Activated naive CD4-positive, alpha-beta T cell (primary cell): ENCODE measurements at places on chromosomes 13 and 19.

DNA sequence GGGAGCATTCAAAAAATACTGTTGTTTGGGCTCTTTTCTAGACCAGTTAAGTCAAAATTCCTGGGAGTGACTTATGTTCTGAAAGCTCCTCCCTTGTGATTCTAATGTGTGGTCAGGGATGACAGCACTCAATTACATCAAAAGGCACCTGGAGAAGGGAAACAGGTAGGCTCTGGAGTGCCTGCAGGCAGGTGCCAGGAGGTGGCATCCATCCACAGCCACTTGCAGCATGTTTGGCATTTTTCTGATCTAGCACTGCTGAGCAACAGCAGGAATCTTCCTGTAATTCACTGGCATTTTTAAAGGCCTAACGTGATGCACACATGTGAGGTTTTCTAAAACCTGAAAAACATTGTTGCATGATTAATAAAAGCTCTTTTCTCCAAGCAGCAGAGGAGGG, 94.6 kb downstream of the CCNA1 start:
- no peak for DNase-seq

DNA sequence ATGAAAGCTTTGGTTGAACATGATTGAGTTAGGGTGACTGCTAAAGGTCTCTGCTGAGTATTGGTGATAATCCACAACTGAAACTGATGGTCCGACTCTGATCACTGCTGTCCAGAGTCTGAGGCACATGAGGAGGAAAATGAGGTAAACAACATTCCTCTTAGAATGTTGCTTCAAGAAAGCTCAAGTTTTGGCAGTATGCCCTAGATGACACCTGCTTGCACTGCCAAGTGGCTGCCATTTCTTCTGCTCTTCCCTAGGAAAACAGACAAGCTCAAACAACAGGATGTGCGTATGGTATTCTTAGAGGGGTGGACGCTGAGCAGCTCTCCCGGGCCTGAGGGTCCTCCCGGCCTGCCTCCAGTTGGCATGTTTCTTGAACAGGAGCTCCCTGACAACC, 15.2 kb upstream of the MTIF3 start:
- no peak for DNase-seq

DNA sequence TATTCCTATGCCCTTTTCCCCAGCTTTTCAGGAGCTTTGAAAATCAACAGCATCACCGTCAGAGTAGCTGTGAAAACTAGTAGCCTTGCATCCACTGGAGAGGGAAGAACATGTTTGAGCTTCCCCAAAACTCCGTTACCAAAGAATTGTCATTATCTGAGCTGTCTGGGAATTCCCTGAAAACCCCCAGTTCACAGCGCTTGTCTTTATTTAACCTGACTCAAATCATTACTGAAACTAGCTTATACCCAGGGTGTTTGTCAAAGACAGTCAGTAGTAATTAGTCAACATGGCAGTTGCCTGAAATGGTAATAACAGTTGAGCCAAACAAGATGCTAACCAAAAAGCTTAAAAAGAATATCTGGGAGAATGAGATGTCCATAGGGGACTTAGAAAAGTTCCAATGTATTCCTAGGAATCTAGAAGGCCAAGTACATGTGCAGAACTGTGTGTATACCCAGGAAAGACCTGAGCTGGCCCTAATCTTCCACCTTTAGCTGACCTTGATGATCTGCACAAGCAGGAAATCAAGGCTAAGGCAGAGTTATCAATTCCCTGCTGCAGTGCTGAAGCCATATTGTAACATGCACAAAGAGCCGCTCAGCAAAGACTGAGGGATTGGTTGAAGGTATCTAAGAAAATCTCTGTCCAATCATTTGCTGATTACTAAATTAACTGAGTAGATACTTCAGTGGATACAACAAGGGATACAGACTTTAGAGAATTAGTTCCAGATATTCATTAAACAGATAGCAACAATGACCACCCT, 130.8 kb downstream of the KL start:
- no peak for DNase-seq

DNA sequence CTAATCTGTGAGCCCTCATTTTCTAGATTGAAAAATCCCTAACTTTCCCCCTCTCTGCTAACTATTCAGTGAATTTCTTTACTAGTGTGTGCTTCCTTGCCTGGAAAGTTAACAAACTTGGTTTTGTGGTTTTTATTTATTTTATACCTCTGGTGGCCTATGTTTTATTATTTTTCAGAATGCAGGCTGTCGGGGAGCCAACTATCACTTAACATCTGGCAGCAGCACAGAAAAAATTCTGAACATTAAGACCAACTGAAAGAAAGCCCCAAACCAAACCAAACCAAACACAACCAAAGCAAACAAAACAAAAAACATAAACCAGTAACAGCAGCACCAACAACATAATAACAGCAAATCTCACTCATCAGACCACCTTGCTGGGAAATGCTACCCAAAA, 109.0 kb upstream of the KL start:
- DNase-seq, result no peak

DNA sequence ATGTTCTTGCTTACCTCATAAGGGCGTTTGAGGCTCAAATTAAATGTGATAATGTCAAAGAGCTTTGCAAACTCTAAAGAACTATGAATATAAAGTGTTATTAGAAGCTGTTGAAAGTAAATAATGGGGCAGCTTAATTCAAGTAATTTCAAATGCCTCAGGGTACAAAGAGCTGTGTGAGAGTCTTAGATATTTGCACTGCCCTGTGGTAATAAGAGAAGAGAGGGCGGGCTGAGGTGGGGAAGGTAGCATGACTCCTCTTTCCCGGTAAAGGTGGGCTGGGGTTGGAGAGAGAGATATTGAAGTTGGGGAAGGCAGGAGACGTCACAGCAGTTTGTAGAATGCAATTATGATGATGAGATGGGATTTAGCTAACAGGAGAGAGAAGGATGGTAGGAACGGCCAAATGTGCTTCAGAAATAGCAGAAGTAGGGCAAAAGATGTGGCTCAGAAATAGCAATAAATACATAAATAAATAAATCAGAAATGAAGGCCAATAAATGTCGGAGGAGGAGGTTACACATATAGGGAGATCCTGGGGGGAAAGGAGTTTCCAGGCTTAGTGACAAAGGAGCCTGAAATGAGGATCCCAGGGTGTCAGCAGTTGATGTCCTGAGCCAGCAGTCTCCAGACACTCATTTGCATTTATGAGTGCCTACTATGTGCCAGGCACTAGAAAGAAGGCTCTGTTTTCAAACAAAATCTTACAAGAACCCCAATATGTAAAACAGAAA, 35.7 kb upstream of the RCBTB2 start:
- DNase-seq, result no peak

DNA sequence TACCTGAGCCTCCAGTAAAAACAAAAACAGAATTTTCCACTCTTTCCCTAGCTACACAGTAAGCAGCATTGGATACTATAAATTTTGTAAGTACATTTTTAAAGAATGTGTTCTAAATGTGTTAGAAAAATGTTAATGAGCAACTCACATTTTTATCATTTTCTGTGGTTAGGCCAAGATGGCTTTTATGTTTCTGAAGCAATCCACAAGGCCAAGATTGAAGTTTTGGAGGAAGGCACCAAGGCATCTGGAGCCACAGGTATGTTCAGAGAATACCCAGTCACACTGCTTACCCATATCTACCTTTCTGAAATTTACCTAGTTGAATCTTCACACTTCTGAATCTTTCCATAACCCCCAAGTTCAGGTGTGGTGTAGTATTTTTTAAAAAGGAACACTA, 21.6 kb downstream of the SERPINE3 start:
- DNase-seq, result no peak

DNA sequence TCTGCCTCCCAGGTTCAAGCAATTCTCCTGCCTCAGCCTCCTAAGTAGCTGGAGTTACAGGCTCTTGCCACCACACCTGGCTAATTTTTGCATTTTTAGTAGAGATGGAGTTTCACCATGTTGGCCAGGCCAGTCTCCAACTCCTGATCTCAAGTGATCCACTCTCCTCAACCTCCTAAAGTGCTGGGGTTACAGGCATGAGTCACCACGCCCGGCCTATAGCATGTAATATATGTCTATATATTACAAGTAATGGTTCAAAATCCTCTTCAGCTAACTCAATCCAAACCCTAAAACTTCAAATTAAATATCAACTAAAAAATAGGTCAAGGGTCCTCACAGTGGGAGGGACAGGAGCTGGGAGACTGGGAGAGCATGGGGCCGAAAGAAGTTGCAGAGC, 28.0 kb downstream of the FPR3 start:
- DNase-seq, result no peak

DNA sequence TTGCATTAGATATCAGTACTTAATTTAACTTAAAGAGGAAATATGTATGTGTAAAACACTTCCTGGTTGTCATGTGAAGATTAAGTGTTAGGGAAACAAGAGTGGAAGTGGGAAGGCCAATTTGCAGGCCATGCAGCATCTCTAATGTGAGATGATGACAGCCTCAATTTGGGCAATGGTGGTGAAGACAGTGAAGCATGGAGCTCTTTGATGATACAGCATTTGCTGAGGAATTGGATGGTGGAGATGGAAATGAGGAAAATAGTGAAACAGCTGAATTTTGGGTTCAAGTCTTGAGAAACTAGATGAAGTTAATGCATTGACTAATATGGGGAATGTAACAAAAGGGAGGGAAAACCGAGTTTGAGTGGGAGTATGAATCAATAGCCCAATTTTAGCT, 231.7 kb upstream of the MIR17HG start:
- DNase-seq, result no peak

- no peak for DNase-seq
Observed at GRCh38 chr19:7819337-7819736, 10.7 kb upstream of the EVI5L start.

GRCh38 chr13:43268632-43269031, 245.2 kb downstream of the DNAJC15 start:
- DNase-seq, result no peak

DNA sequence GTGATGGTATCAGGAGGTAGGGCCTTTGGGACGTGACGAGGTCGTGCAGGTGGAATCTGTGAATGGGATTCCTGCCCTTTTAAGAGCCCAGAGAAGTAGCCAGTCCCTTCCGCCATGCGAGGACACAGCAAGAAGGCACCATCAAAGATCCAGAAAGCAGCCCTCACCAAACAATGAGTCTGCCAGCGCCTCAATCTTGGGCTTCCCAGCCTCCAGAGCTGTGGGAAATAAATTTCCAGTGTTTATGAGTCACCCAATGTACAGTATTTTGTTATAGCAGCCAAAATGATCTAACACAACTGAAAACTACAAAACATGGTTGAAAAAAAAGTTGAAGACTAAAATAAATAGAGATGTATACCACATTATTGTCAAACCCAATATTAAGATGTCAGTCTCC, 16.9 kb upstream of the LAMP1 start:
- no peak for DNase-seq

DNA sequence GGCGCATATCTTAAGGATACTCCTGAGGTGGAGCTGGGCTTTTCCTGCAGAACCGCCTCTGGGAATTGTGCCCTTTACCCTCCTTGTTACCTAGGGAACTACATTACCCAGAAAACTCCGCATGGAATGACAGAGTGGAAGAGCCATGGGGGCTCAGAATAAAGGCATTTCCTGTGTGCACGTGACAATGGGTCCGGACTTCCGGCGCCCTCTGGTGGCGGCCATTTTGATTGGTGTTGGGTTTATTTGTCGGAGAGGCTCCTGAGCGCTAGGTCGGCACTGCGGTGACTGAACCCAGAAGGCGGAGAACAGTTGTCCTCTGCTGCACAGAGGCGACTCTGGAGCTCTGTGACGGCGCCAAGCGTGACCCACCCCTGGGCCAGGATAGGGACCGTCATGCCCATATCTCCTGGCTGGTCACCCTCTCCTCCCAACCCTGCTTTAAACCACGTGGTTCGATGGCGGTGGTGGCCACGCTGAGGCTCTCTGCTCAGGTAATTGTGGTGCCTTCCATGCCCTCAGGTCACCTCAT, at the start of gene ZNF587B:
ZNF587B (plus strand) TSS at position 229 of the 532 bp plus-strand sequence; CDS start at position 459, 230 bp downstream.
- peak; percentile 4 for DNase-seq

DNA sequence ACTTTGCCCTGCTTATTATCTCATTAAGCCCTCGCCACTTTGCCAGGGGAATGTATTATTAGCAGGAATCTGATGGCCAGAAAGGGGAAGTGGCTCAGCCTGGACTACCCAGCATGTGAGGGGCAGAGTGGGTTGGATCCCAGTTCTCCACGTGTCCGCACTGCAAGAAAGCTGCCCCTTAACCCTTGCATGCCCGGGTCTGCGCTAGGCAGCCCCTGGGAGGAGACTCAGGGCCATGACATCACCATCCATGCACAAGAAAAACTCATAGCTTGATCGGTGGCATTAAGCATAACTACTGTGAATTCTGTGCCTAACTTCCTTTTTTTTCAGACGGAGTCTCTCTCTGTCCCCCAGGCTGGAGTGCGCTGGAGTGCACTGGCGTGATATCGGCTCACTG, 8.9 kb downstream of the CACNG8 start:
- DNase-seq, result no peak

GRCh38 chr13:84972907-84973306, 826.3 kb downstream of the SLITRK6 start:
- DNase-seq, result no peak

DNA sequence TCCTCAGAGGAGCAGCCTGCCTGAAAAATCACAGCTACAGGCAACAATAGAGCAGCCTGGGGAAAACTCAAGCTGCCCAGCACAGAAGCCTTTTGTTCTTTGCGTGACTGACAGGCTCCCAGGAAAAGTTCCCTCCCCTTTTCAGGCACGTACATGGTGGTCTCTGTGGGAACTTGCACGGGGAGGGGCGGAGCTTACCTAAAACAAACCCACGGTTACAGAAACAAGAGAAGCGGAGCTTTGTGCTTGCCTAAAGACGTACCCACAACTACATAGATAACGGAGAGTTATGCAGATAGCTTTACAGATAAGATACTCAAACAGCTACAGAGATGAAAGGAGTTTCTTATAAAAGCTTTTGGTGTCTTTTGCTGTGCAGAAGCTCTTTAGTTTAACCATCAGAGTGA, 11.4 kb downstream of the ETFB start:
- no peak for DNase-seq

- no peak for DNase-seq
Observed at GRCh38 chr13:100608906-100609305, 20.3 kb upstream of the GGACT start.

DNA sequence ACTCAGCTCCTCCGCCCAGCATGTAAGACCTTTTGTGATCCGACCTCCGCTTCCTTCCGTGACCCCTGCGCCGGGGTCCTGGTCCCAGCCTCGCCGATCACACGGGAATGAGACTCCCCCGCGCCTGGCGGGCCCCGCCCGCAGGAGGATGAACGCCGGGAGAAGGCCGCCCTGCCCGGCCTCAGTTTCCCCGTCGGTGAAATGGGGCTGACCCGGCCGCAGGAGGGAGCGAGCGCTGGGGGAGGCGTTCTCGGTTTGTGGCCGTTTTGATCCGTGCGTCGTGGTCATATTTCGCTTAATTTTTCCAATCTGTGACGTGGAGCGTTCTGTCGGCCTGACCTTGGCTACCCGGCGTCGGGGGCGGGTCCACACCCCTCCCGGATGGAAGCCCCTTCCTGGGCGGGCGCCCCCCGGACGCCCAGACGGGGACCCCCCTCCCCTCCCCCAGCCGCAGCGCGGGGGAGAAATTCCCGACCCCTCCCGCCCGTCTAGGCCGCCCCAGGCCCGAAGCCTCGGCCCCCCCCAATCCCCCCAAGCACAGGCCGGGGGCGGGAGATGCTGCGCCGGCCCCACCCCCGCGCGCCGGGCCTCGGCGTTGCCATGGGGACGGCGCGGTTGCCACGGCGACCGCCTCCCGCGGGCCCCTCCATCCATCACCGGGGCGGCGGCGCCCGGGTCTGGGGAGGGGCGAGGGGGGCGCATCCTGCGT, 11.1 kb downstream of the PALM start:
- DNase-seq, result no peak
